Uterine smooth muscle cell (primary cell): ENCODE measurements at places on chromosomes 13 and 19. TPM values are rescaled to one million over a fixed set of nuclear protein-coding genes. Genes with fewer than 3 reads are reported as not detected.

Gene SPHK2
- 7.4 and 8.4 TPM in 2 replicates for total RNA-seq

Gene CCL25
- not detected in 2 replicates for total RNA-seq

Gene SIAH3
- total RNA-seq = under 0.01 TPM in 2 replicates

Gene PSG2
- 0.12 TPM in 1 of 2 replicates, not detected in the other for total RNA-seq

Gene CLDN10
- total RNA-seq = not detected in 2 replicates

Gene CBY2
- not detected in 2 replicates for total RNA-seq

Gene SMIM7
- total RNA-seq = 77.8 and 78.2 TPM in 2 replicates

Gene RAD23A
- total RNA-seq = 68.9 and 87.4 TPM in 2 replicates

Gene CCDC9
- 9.5 and 13.2 TPM in 2 replicates for total RNA-seq

Gene IFI30
- total RNA-seq = 0.87 and 2.3 TPM in 2 replicates

Gene TMEM272
- not detected in 2 replicates for total RNA-seq

Gene SBK2
- 0.11 and 1.5 TPM in 2 replicates for total RNA-seq

Gene IGFL3
- total RNA-seq = not detected in 2 replicates

Gene PRPF31
- total RNA-seq = 45.1 and 80.0 TPM in 2 replicates

Gene VSIG10L
- 0.22 and 0.50 TPM in 2 replicates for total RNA-seq

Gene ZNF253
- total RNA-seq = 1.9 and 2.1 TPM in 2 replicates

Gene ZNF99
- under 0.01 TPM in 1 of 2 replicates, not detected in the other for total RNA-seq

Gene NLRP5
- total RNA-seq = not detected in 2 replicates

Gene ZNF780B
- 14.1 and 18.6 TPM in 2 replicates for total RNA-seq

Gene NKPD1
- 0.12 and 0.44 TPM in 2 replicates for total RNA-seq

Gene ZIC2
- total RNA-seq = not detected in 2 replicates

Gene SPINT2
- total RNA-seq = 0.55 and 1.7 TPM in 2 replicates

Gene HOMER3
- total RNA-seq = 85.0 and 94.4 TPM in 2 replicates

Gene FLT3
- total RNA-seq = not detected in 2 replicates

Gene RXFP2
- total RNA-seq = not detected in 2 replicates

Gene KCNN1
- total RNA-seq = under 0.01 and 0.11 TPM in 2 replicates

Gene NPAS1
- total RNA-seq = 0.33 and 0.50 TPM in 2 replicates

Gene TUBA3C
- total RNA-seq = not detected in 2 replicates

Gene SETDB2
- 11.7 and 15.1 TPM in 2 replicates for total RNA-seq

Gene TNFSF11
- total RNA-seq = 0.22 TPM in 1 of 2 replicates, not detected in the other

Gene ACP7
- total RNA-seq = 0.33 and 0.87 TPM in 2 replicates

Gene CEACAM4
- total RNA-seq = not detected in 2 replicates

Gene KLHL1
- not detected in 2 replicates for total RNA-seq

Gene GNA15
- 0.11 and 0.50 TPM in 2 replicates for total RNA-seq

Gene MYO16
- total RNA-seq = under 0.01 TPM in 1 of 2 replicates, not detected in the other

Gene ZNF417
- total RNA-seq = 17.3 and 25.7 TPM in 2 replicates

Gene KASH5
- total RNA-seq = not detected in 2 replicates

Gene PEG3
- 1.9 and 3.9 TPM in 2 replicates for total RNA-seq

Gene C19orf18
- total RNA-seq = not detected in 2 replicates

Gene ADGRE3
- under 0.01 TPM in 1 of 2 replicates, not detected in the other for total RNA-seq

Gene LENG1
- 7.7 and 8.0 TPM in 2 replicates for total RNA-seq
